ENCODE measurements at places on chromosomes 2 and 18. TPM values are rescaled to one million over a fixed set of nuclear protein-coding genes. Genes with fewer than 3 reads are reported as not detected.

- H3K4me3 ChIP-seq = no peak overlapping the region
- no peaks in the 10 kb centered on the region for H3K36me3 ChIP-seq
- H3K4me1 ChIP-seq = no peaks in the 10 kb centered on the region
- H3K27ac ChIP-seq = no peak overlapping the region
These were observed 51.3 kb downstream of the RNF144A start for GRCh38 chr2:6968319-6969100.

- no peaks in the 10 kb centered on the region for H3K36me3 ChIP-seq
- H3K27me3 ChIP-seq = no peaks in the 10 kb centered on the region
- DNase-seq = peak; percentile 22
- no peak overlapping the region for H3K4me3 ChIP-seq
- H3K27ac ChIP-seq = no peak overlapping the region
These were observed 7.3 kb upstream of the PLEK start for GRCh38 chr2:68357605-68358337.

- no peaks in the 10 kb centered on the region for H3K36me3 ChIP-seq
- no peak overlapping the region for H3K4me3 ChIP-seq
- no peak for DNase-seq
- H3K27ac ChIP-seq = no peak overlapping the region
These were observed 26.7 kb downstream of the STARD6 start for GRCh38 chr18:54330768-54331548.

HOXD9 gene
- total RNA-seq = 3.8 TPM

GRCh38 chr2:7697052-7697451 is 779.8 kb downstream of the RNF144A start:
- H3K4me1 ChIP-seq = no peaks in the 10 kb centered on the region
- DNase-seq = no peak
- H3K27me3 ChIP-seq = no peaks in the 10 kb centered on the region

NETO1 gene
- not detected for total RNA-seq

GRCh38 chr2:233981574-233982420 is 64.6 kb downstream of the TRPM8 start:
- no peaks in the 10 kb centered on the region for H3K27me3 ChIP-seq
- DNase-seq = no peak
- H3K36me3 ChIP-seq = no peaks in the 10 kb centered on the region
- H3K4me3 ChIP-seq = no peak overlapping the region
- H3K4me1 ChIP-seq = no peaks in the 10 kb centered on the region

DNA sequence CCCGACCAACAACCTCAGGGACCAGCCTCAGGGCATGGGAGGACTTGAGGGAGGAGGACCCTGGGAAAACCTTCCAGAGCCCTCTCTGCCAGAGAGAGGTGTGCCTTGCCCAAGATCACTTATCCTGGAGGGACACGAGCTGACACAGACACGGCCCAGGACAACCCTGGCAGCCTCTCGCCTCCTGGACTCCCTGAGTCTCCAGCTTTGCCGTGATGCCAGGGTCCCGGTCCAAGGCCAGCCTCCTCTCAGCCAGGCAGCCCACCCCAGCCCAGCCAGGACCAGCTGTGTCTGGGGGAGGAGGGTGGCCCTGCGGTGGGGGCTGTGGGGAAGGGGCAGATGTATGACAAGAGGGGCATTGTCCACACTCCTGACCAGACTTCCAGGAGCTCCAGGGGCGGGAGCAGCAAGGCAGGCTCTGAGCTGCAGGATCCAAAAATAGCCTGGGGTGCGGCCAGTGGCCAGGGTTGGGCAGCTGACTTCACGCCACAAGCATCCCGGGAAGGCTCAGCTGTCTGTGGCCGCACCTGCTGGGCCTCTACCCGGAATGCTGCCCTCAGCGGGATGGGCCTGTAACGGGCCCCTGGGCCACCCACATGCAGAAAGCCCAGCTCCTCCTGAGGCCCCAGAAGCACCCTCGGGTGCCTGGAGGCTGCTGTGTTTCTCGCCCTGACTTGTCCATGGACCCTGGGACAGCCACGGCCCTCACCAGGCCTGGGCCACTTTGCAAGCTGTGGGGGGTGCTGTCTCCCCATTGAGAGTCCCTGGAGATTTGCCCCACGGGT is 65.5 kb upstream of the GPC1 start:
- no peaks in the 10 kb centered on the region for H3K36me3 ChIP-seq
- DNase-seq = peak; percentile 61
- H3K4me3 ChIP-seq = no peak overlapping the region
- peak overlapping the region; percentile 67 for H3K27ac ChIP-seq
- H3K27me3 ChIP-seq = no peaks in the 10 kb centered on the region

DNA sequence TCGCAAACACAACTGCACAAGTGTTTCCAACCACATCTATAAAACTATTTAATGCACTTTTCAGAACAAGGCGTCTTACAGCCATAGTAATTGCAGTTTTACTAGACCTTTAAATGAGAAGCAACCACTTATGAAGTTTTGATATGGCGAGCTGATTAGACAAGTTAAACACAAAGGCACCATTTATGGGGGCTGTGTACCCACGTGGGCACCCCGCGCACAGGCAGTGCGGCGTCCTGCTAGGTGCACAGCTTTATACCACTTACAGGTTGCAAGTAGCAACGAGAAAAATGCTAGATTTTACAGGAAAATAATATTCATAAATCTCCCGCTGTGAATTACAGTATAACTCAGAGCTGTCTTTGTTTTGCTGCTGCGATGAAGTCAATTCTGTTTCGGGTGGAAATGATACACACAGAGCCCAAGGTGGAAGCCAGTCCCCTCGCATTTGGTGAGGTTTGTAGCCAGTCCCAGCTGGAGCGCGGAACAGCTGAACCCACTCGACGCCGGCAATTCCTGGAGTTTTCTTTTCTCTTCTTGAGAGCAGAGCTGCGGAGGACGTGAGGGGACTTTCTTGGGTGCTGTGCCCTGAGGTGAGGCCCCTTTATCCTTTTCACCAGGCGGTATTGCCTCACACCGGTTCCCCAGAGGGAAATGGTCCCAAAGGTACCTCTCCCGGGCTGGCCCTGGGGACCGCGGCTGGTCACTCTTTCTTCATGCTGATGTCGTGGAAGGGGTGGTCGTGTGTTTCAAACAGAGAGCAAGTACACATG is 76.7 kb downstream of the PTGR3 start:
- no peak overlapping the region for H3K4me3 ChIP-seq
- no peaks in the 10 kb centered on the region for H3K36me3 ChIP-seq
- no peaks in the 10 kb centered on the region for H3K27me3 ChIP-seq
- no peak overlapping the region for H3K27ac ChIP-seq
- H3K4me1 ChIP-seq = no peaks in the 10 kb centered on the region
- no peak for DNase-seq

SETBP1 gene
- total RNA-seq = 74.0 TPM

GALNT5 gene
- total RNA-seq = 8.1 TPM

DNA sequence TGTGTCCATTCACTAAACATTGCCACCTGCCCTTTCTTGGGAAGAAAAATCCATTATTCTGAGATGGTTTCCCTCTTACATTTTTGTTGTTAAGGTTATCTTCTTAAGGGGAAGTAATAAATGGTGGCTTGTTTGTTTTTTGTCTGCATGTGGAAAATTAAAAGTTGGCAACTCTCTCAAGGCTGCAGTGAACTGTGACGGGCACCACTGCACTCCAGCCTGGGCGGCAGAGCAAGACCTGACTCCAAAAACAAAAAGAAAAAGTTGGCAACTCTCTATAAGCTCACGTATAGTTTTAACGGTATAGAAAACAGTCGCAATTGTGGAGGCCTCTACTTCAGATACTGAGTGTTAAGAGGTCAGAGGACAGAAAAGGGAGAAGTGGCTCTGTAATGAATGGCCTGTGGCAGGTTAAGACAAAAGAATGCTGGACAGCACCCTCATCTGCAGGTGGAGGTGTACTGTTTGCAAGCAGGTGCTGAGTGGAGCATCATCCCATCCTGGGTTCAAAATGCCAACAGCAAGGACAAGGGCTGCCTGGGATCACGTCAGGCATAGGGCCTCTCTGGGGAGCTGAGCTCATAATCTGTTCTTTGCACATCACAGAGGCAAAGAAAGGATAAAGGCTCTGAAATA is 16.7 kb downstream of the L3MBTL4 start:
- no peaks in the 10 kb centered on the region for H3K27me3 ChIP-seq
- H3K4me1 ChIP-seq = no peaks in the 10 kb centered on the region
- DNase-seq = no peak
- no peak overlapping the region for H3K27ac ChIP-seq

ANKRD30BL gene
- 11.2 TPM for total RNA-seq

DNA sequence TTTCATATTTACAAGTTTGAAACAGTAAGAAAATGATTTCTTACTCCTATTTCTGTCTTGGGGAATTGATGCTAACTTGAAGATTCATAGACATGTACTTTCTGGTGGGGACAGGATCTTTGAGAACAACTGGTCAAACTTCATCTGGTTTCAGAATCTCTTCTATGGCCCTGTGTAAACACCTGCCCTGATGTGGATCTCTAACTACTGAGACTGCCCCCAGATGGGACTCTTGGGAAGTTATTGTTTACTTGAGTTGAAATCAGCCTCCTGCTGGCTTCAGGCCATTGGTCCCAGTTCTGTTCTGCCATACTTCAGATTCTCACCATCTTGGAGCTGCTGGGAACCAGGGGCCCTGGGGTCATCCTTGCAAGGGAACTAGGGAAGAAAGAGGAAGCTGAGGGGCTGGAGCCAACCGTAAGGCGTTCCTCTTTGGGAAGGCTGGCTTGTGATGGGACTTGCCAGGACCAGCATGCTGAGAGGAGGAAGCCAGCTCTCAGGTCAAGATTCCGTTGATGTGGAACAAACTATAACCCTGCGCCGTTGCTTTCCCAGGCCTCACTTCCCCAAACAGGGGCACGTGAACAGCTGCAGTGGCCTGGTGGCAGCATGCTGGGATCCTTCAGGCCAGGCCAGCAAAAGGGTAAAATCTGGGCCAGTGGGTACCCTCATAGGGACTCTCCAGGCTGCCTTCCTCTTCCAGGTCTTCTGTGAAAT is 135.5 kb upstream of the CXCR4 start:
- no peaks in the 10 kb centered on the region for H3K4me1 ChIP-seq
- H3K27me3 ChIP-seq = no peaks in the 10 kb centered on the region
- no peaks in the 10 kb centered on the region for H3K36me3 ChIP-seq
- no peak overlapping the region for H3K27ac ChIP-seq
- H3K4me3 ChIP-seq = no peak overlapping the region

GRCh38 chr2:8028436-8028835 is 653.4 kb upstream of the ID2 start:
- H3K4me1 ChIP-seq = no peaks in the 10 kb centered on the region
- no peaks in the 10 kb centered on the region for H3K27me3 ChIP-seq
- DNase-seq = no peak
- no peak overlapping the region for H3K4me3 ChIP-seq
- no peak overlapping the region for H3K27ac ChIP-seq
- H3K36me3 ChIP-seq = no peaks in the 10 kb centered on the region

MYO5B gene
- 14.7 TPM for total RNA-seq

GRCh38 chr2:161044921-161045320 is 115.3 kb upstream of the TANK start:
- H3K36me3 ChIP-seq = no peaks in the 10 kb centered on the region
- DNase-seq = no peak
- no peak overlapping the region for H3K27ac ChIP-seq
- H3K27me3 ChIP-seq = no peaks in the 10 kb centered on the region

DNA sequence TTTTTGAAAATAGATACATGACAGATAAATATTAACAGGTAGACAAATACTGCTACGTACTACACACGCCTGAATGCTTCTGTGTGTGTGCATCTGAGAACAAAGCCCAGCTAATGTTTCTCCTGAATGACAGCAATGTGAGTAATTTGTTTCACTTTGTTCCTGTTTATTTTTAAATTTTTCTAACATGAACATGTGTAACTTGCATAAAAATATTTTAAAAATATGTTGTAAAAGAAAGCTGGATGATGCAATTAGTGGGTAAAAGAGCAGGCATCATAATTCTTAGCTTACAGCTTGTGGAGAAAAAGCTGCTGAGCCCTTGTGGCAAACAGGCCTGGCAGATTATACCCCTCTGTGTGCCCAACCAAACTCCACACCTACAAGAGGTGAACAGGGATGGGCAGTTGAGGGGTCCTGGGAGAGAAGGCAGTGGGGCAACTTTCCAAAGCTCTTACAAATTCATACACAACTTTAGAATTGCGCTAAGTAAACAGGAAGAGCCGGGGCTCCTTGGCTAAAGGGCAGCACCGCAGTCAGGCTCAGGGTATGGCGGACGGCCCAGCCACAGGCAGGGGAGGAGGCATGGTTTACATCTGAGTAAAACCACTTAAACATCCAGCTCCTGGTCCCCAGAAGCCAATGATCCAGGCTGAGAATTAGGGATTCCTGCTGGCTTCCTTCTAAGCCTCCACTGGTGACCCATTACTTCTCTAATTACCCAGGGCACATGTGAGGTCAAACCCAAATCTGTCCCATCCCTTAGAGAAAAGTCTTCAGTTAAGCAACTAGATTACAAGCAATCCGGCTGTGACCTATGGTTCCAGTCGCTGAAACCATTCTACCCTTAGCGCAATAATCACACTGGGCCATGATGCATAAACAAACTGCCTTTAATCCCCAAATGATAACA is 14.0 kb downstream of the PXDN start:
- H3K4me3 ChIP-seq = no peak overlapping the region
- no peaks in the 10 kb centered on the region for H3K36me3 ChIP-seq
- no peaks in the 10 kb centered on the region for H3K27me3 ChIP-seq
- peaks cover 15% of the 10 kb centered on the region for H3K4me1 ChIP-seq
- DNase-seq = peak; percentile 41

ABHD1 gene
- total RNA-seq = not detected

FBXO48 gene
- 0.55 TPM for total RNA-seq

- no peak overlapping the region for H3K27ac ChIP-seq
- DNase-seq = no peak
- no peaks in the 10 kb centered on the region for H3K36me3 ChIP-seq
- H3K4me1 ChIP-seq = no peaks in the 10 kb centered on the region
- H3K27me3 ChIP-seq = no peaks in the 10 kb centered on the region
These were observed 627.7 kb upstream of the CDH2 start for GRCh38 chr18:28804512-28805202.

GRCh38 chr2:85785027-85785822 is 31.4 kb downstream of the ATOH8 start:
- no peaks in the 10 kb centered on the region for H3K27me3 ChIP-seq
- H3K36me3 ChIP-seq = no peaks in the 10 kb centered on the region

DNA sequence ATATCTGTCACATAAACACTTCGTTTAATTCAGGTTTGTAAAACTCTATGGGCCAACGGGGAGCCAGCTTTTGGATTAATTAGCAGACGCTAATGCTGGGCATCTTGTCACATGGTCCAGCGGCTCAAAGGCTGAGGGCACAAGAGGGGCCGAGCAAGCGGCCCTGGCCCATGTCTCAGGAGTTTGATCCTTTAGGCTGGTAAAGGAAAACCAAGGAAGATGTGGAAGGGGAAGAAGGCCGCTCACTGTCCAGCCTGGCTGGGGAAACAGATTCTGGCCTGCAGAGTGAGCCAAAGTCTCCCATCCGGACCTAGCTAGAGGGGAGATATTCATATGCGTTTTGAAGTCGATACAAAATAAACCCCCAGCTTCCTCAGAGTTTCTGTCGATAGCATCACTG is 248.6 kb upstream of the SIX2 start:
- H3K4me1 ChIP-seq = no peaks in the 10 kb centered on the region
- DNase-seq = no peak
- H3K36me3 ChIP-seq = no peaks in the 10 kb centered on the region
- H3K27ac ChIP-seq = no peak overlapping the region
- H3K4me3 ChIP-seq = no peak overlapping the region

GRCh38 chr2:210795506-210795905 is 239.1 kb downstream of the CPS1 start:
- H3K27me3 ChIP-seq = no peaks in the 10 kb centered on the region
- DNase-seq = no peak
- no peaks in the 10 kb centered on the region for H3K36me3 ChIP-seq
- H3K4me3 ChIP-seq = no peak overlapping the region

All from uterus (tissue), 4 donors.